ENCODE measurements at places on chromosomes 2 and 18. TPM values are rescaled to one million over a fixed set of nuclear protein-coding genes. Genes with fewer than 3 reads are reported as not detected.
A peak's percentile ranks its signal among the peaks of the same experiment; 100 is the strongest.

GRCh38 chr2:10190737-10191532 is 68.4 kb downstream of the RRM2 start:
- no peaks in the 10 kb centered on the region for H3K4me1 ChIP-seq
- H3K27ac ChIP-seq = 0 out of 2 replicates have a peak overlapping the region, but pooled peaks have one; percentile 41
- DNase-seq = no peak
- H3K4me3 ChIP-seq = no peak overlapping the region

DNA sequence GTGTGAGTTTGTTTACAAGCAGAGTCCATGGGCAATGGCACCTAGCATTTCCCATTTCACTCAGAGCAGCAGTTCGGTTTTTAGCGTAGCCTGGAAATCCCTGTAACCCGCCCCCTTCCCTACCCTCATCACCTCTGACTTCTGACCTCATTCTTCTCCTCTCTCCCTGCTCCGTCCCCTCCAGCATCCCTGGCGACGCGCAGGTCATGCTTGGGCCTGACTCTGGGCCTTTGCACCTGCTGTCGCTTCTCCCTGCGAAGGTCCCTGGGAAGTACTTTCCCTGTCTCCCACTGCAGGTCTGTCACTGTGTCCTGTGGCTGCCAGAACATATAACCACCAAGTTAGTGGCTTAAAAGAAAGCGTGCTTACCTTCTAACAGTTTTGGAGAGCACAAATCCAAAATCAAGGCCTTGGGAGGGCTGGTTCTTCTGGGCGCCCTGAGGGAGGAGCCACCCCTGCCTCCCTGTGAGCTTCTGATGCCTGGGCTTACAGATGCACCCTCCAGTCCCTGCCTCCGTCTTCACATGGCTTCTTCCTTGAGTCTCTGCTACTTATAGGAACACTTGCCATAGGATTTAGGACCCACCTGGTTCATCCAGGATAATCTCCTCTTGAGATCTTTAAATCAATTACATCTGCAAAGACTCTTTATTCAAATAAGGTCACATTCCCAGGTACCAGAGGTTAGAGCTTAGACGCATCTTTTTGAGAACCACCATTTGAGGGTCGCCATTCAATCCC is 8.1 kb upstream of the RAB17 start:
- no peaks in the 10 kb centered on the region for H3K36me3 ChIP-seq
- DNase-seq = no peak
- no peaks in the 10 kb centered on the region for H3K27me3 ChIP-seq
- H3K27ac ChIP-seq = peak overlapping the region; percentile 79
- H3K4me1 ChIP-seq = peaks cover 82% of the 10 kb centered on the region

DNA sequence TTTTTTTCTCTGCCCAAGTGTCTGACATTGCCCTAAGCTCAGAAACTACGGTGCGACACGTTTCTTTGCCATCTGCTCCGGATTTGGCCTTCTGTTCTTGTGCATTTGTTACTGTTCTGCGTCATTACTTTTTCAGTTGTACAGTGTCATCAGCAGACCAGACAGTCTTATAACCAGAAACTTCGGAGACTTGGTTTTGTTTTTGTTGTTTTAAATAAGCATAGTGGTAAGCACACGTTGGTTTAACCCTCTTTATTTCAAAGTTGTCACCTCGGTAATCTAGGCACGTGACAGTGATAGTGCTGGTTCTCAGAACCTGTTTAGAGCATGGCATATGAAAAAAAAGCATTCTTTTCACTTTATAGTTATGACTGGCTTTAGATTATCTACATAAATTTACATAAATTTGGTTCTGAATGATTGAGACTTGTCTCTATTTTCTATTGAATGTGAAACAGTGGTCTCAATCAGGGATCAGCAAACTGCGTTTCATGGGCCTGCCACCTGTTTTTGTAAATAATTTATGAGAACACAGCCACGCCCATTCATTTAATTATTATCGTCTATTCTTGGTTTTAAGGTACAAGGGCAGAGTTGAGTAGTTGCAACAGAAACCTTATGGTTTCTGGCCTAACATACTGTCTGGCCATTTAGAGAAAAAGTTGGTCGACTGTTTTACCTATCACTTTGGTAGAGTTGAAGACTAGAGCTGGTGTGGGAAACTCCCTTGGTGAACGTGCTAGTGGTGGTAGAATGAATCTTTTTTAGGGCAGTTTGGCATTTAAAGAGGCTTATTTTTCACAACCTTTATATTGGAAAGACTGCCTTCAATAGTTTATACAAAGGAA is 106.5 kb downstream of the ZNF532 start:
- no peak for DNase-seq
- H3K4me1 ChIP-seq = peaks cover 58% of the 10 kb centered on the region
- peak overlapping the region; percentile 82 for H3K27ac ChIP-seq
- H3K36me3 ChIP-seq = peaks cover 52% of the 10 kb centered on the region

GRCh38 chr2:47429795-47430194 is 26.8 kb downstream of the MSH2 start:
- no peaks in the 10 kb centered on the region for H3K27me3 ChIP-seq
- no peak for DNase-seq
- H3K36me3 ChIP-seq = peaks cover 84% of the 10 kb centered on the region
- no peaks in the 10 kb centered on the region for H3K4me1 ChIP-seq
- H3K27ac ChIP-seq = no peak overlapping the region
- no peak overlapping the region for H3K4me3 ChIP-seq

DNA sequence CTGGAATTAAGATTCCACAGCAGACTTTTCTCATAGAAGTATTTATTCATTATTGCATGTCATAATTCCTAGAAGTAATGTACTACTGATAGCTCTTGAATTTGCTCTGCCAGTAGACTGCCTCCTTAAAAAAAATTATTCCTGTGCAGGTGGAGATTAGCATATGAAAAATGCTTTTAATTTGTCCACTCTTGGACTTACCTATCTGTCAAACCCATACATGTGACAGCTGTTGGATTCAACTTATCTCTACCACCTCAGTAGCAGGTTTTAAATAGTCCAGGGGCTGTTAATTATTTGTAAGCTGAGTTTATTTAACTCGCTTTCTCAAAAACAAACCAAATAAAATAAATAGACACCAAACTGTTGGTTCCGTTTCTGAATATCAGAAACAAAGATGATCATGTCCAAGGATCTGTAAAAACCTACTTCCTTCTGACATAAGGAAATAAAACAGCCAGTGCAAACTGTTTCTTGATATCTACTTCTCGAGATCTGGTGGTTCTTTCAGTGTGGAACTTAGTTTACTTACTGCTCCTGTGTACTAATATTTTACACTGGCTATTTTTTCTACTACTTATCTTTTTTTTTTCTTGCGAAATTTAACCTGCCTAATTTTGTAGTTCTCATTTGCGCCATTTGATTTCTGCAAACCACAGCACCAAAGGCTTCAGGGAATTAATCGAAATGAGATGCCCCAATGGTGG is 44.2 kb downstream of the ZEB2 start:
- DNase-seq = no peak
- no peaks in the 10 kb centered on the region for H3K36me3 ChIP-seq
- no peak overlapping the region for H3K27ac ChIP-seq
- no peaks in the 10 kb centered on the region for H3K27me3 ChIP-seq
- peaks cover 44% of the 10 kb centered on the region for H3K4me1 ChIP-seq

DNA sequence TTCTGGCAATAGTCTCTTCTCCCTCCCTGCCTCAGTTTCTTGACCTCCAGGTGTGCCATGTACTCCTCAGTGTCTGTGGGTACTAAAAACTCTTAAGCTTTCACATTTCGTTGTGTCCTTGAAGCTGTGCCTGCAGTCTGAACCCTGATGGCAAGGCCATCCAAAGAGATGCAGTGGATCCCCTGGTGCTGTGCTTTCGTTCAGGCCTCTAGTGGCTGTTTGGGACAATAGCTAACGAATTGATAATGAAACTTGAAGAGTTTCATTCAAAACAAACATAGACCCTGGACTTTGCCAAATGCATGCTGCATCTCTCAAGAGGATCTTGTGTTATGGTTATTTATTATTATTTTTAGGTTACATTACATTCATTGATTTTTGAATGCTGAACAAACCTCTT is 523.1 kb upstream of the FSIP2 start:
- H3K27me3 ChIP-seq = no peaks in the 10 kb centered on the region
- no peaks in the 10 kb centered on the region for H3K36me3 ChIP-seq
- peak; percentile 23 for DNase-seq

GRCh38 chr2:65604246-65604645 is 171.8 kb upstream of the SPRED2 start:
- no peaks in the 10 kb centered on the region for H3K36me3 ChIP-seq
- no peak overlapping the region for H3K4me3 ChIP-seq
- DNase-seq = no peak

- H3K4me1 ChIP-seq = peaks cover 30% of the 10 kb centered on the region
- H3K4me3 ChIP-seq = no peak overlapping the region
- peaks cover 23% of the 10 kb centered on the region for H3K36me3 ChIP-seq
- H3K27ac ChIP-seq = no peak overlapping the region
- no peak for DNase-seq
These were observed 172.5 kb downstream of the MAIP1 start for GRCh38 chr2:200127848-200128247.

GRCh38 chr2:108912629-108912902 is 76.5 kb downstream of the EDAR start:
- no peaks in the 10 kb centered on the region for H3K4me1 ChIP-seq
- no peaks in the 10 kb centered on the region for H3K27me3 ChIP-seq
- H3K4me3 ChIP-seq = no peak overlapping the region
- no peak overlapping the region for H3K27ac ChIP-seq
- DNase-seq = no peak

DNA sequence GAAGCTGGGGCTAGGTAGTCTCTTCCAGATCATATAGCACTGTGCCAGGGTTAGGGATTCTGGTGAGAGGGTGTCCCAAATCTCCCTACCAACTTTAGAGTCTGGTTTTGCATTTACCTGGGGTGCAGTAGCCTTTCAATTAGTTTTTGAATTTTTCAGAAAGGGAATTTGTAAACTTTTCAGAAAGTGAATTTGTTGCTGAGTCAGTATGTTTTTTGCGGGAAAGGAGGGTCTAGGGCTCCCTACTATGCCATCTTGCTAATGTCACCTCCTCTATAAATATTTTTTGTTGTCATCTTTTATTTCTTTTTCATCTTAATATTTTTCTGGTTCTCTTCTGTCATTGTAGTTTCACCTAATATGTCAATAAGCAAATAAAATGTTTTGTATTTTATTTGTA is 95.8 kb upstream of the FAM98A start:
- peaks cover 55% of the 10 kb centered on the region for H3K36me3 ChIP-seq
- no peak overlapping the region for H3K4me3 ChIP-seq
- H3K27me3 ChIP-seq = 0 out of 2 replicates have a peak, but pooled peaks cover 4% of the 10 kb centered on the region
- no peaks in the 10 kb centered on the region for H3K4me1 ChIP-seq
- H3K27ac ChIP-seq = no peak overlapping the region

DNA sequence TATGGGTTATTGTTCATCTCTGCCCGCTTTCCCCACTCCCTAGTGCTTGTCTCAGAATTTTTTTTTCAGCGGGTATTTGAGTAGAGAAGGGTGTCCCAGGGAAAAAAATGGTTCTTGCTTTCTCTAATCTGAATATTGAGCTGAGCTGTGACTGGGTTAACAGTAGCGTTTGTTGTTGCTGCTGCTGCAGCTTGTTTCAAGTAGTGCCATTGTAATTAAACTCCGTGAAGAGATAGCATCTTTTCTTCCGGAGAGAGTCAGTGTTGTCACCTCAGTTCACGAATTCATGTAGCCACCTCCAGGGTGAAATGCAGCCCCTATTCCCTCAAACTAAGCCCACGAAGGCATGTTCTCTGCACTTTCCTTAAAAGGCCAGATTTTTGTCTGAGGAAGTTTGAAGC is 1.5 kb upstream of the AAK1 start:
- peaks cover 3% of the 10 kb centered on the region for H3K36me3 ChIP-seq
- DNase-seq = no peak
- H3K4me1 ChIP-seq = peaks cover 43% of the 10 kb centered on the region
- peaks cover 12% of the 10 kb centered on the region for H3K27me3 ChIP-seq

GRCh38 chr2:196970099-196970498 is 43.6 kb upstream of the PGAP1 start:
- peak overlapping the region; percentile 58 for H3K27ac ChIP-seq
- peaks cover 28% of the 10 kb centered on the region for H3K4me1 ChIP-seq
- no peak for DNase-seq
- H3K27me3 ChIP-seq = no peaks in the 10 kb centered on the region
- peaks cover 16% of the 10 kb centered on the region for H3K36me3 ChIP-seq

GRCh38 chr2:106745468-106745867 is 140.5 kb downstream of the ST6GAL2 start:
- H3K27me3 ChIP-seq = no peaks in the 10 kb centered on the region
- peaks cover 6% of the 10 kb centered on the region for H3K4me1 ChIP-seq
- DNase-seq = peak; percentile 10
- no peak overlapping the region for H3K4me3 ChIP-seq
- H3K27ac ChIP-seq = no peak overlapping the region

DNA sequence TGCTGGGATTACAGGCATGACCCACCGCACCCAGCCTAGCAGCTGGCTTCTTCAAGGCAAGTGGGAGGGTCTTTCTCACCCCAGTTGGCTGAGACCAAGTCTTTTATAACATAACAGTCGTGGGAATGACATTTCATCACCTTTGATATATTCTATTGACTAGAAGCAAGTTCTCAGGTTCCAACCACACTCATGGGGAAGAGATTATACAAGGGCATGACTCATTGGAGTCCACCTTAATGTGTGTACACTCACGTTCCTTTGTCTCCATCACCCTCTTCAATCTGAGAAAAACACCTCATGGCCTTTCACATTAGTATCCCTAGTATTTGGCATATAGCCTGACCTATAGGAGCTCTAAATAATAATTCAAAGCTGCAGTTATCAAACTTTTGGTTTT is 2.8 kb upstream of the BBS5 start:
- H3K27ac ChIP-seq = no peak overlapping the region
- H3K4me3 ChIP-seq = no peak overlapping the region
- H3K27me3 ChIP-seq = peaks cover 42% of the 10 kb centered on the region
- no peaks in the 10 kb centered on the region for H3K36me3 ChIP-seq

The DUSP2 gene
- 5.8 TPM for total RNA-seq

The SKA1 gene
- 15.7 TPM for total RNA-seq

The AQP12B gene
- not detected for total RNA-seq
